ENCODE measurements at places on chromosomes 1 and 21. TPM values are rescaled to one million over a fixed set of nuclear protein-coding genes. Genes with fewer than 3 reads are reported as not detected.

Gene PDZK1IP1
- total RNA-seq, result not detected

Gene SYCP1
- total RNA-seq, result not detected

Gene SPRR2G
- total RNA-seq, result not detected

Gene SLC44A5
- 0.37 TPM for total RNA-seq

Gene EGLN1
- total RNA-seq, result 9.6 TPM

Gene CTSE
- not detected for total RNA-seq

Gene HPCA
- not detected for total RNA-seq

Gene TINAGL1
- total RNA-seq, result not detected

Gene OR6K3
- total RNA-seq, result not detected

GRCh38 chr21:43819511-43820405 is 30.4 kb downstream of the RRP1 start:
- no peak overlapping the region for H3K27ac ChIP-seq
- no peak for DNase-seq
- H3K36me3 ChIP-seq, result peaks cover 5% of the 10 kb centered on the region
- H3K27me3 ChIP-seq, result no peaks in the 10 kb centered on the region

GRCh38 chr1:111599781-111600693 is 19.6 kb upstream of the RAP1A start:
- H3K4me1 ChIP-seq, result peaks cover 99% of the 10 kb centered on the region
- no peaks in the 10 kb centered on the region for H3K27me3 ChIP-seq
- peak; percentile 44 for DNase-seq
- H3K4me3 ChIP-seq, result no peak overlapping the region

DNA sequence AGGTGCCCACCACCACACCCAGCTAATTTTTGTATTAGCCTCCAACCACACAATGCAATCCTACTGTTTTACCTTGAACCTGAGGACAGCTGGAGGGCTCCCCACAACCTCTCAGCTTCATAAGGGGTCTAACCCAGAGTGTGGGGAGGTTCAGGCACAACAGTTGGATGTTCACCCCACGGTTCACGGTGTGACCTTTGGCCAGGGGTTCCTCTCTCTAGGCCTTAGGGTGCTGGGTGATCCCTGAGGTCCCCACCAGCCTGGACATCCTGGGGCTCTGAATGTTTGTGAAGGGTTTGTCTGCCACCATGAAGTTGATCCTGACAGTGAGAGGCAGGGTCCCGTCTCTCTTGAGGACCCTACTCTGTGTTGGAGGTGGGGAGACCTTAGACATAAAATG is 3.9 kb downstream of the ACOT11 start:
- no peak overlapping the region for H3K4me3 ChIP-seq
- H3K27ac ChIP-seq, result no peak overlapping the region
- H3K36me3 ChIP-seq, result no peaks in the 10 kb centered on the region
- no peaks in the 10 kb centered on the region for H3K27me3 ChIP-seq
- H3K4me1 ChIP-seq, result no peaks in the 10 kb centered on the region
- no peak for DNase-seq

GRCh38 chr21:34905218-34905537 is 143.9 kb downstream of the RUNX1 start:
- H3K27ac ChIP-seq, result no peak overlapping the region
- H3K4me1 ChIP-seq, result peaks cover 60% of the 10 kb centered on the region
- H3K36me3 ChIP-seq, result peaks cover 3% of the 10 kb centered on the region

DNA sequence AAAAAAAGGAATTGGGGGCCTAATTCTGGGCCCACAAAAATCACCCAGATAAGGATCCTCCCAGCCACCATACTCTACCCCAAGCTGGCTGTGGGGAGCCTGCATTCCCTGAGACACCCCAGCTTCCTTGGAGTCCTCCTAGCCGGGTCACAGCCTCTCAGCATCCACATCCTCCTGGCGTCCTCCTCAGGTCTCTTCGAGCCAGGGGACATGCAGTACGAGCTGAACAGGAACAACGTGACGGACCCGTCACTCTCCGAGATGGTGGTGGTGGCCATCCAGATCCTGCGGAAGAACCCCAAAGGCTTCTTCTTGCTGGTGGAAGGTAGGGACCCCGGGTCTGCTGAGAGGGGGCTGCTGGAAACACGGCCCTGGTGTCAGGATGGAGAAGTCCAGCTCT is 64.3 kb downstream of the ALPL start:
- H3K4me3 ChIP-seq, result no peak overlapping the region
- no peak overlapping the region for H3K27ac ChIP-seq
- H3K36me3 ChIP-seq, result no peaks in the 10 kb centered on the region
- DNase-seq, result no peak
- no peaks in the 10 kb centered on the region for H3K4me1 ChIP-seq
- no peaks in the 10 kb centered on the region for H3K27me3 ChIP-seq

DNA sequence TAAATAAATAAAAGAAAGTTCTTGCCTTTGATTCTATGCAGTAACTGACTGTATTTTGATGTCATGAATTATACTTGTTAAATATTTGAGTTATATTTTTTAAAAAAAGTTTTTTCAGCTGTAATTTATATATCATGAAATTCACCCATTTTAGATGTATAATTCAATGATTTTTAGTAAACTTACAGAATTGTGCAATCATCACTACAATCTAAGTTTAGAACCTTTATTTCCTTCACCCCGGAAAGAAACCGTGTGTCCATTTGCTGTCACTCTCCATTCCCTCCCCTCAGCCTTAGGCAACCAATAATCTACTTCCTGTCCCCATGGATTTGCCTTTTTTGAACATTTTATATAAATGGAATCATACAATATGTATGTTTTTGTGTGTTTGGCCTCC is 32.5 kb upstream of the DISC1 start:
- no peaks in the 10 kb centered on the region for H3K27me3 ChIP-seq
- peaks cover 15% of the 10 kb centered on the region for H3K4me1 ChIP-seq
- DNase-seq, result no peak
- no peaks in the 10 kb centered on the region for H3K36me3 ChIP-seq
- H3K4me3 ChIP-seq, result no peak overlapping the region

DNA sequence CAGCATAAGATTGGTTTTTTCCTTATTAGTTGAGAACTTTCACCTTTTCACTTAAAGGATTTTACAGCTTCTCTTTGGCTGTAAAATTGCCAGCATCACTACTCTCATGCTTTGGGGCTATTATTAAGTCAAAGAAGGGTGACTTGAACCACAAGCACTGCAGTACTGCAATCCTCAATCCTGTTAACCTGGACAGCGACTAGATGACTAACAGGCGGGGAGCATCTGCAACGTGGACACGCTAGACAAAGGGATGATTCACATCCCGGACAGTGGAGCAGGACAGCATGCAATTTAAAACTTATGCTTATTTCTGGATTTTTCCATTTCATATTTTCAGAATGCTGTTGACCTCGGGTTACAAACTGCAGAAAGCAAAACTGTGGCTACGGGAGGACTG is 8.1 kb downstream of the ARV1 start:
- no peak overlapping the region for H3K4me3 ChIP-seq
- H3K27me3 ChIP-seq, result no peaks in the 10 kb centered on the region
- H3K4me1 ChIP-seq, result peaks cover 13% of the 10 kb centered on the region
- H3K36me3 ChIP-seq, result peaks cover 25% of the 10 kb centered on the region

GRCh38 chr1:169110689-169111447 is 4.4 kb downstream of the ATP1B1 start:
- H3K27me3 ChIP-seq, result peaks cover 7% of the 10 kb centered on the region
- DNase-seq, result no peak
- H3K4me1 ChIP-seq, result peaks cover 38% of the 10 kb centered on the region
- peaks cover 10% of the 10 kb centered on the region for H3K36me3 ChIP-seq

GRCh38 chr1:26799479-26800142 is 11.9 kb downstream of the PIGV start:
- peaks cover 5% of the 10 kb centered on the region for H3K36me3 ChIP-seq
- H3K4me3 ChIP-seq, result no peak overlapping the region
- peak overlapping the region; percentile 64 for H3K27ac ChIP-seq
- H3K4me1 ChIP-seq, result peaks cover 33% of the 10 kb centered on the region
- H3K27me3 ChIP-seq, result no peaks in the 10 kb centered on the region
- DNase-seq, result peak; percentile 46

GRCh38 chr1:33599516-33600115 is 127.2 kb downstream of the ZSCAN20 start:
- no peak overlapping the region for H3K4me3 ChIP-seq
- H3K27me3 ChIP-seq, result peaks cover 44% of the 10 kb centered on the region
- H3K4me1 ChIP-seq, result no peaks in the 10 kb centered on the region

DNA sequence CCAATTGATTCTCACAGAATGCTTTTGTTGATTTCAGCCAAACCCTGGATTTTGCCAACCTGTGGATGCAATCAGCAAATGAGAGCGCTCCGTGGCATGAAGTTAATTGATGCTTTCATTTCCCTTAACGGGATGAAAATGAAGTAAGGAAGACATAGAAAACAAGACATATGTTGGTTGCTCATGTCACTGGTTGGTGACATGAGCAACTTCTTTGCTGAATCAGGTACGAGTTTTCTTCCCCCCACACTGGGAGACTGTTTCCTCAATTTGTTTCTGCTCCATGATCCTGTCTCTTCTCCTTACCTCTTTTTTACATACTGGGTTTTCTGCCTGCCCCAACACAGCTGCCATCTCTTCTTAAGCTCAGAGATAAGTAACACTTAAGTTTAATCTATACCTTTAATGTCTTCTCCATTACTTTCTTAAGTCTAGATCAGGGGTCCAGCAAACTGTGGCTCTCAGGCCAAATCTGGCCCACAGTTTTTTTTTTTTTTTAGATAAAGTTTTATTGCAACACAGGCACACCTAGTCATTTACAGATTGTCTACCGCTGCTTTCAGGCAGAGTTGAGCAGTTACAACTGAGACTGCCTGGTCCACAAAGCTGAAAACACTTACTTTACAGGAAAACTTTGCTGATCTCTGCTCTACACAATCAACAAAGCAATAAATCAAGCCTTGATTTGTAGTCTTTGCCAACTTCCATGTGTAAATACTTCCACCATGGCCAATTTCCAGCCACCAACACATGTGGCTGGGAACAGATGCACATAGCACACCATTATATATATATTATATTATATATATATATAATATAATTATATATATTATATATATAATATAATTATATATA is 13.3 kb downstream of the GPR157 start:
- H3K36me3 ChIP-seq, result peaks cover 3% of the 10 kb centered on the region
- H3K27ac ChIP-seq, result no peak overlapping the region
- no peaks in the 10 kb centered on the region for H3K27me3 ChIP-seq

GRCh38 chr1:55466373-55466772 is 251.2 kb upstream of the USP24 start:
- no peaks in the 10 kb centered on the region for H3K27me3 ChIP-seq
- H3K4me1 ChIP-seq, result no peaks in the 10 kb centered on the region
- no peak for DNase-seq
- no peak overlapping the region for H3K27ac ChIP-seq
- no peaks in the 10 kb centered on the region for H3K36me3 ChIP-seq
